Stimulated activated CD4-positive, alpha-beta T cell treated with anti-CD3 and anti-CD28 coated beads, Interleukin-4, amount 100 ng/mL, for 1 hour (primary cell): ENCODE measurements at places on chromosomes 13 and 19.

DNA sequence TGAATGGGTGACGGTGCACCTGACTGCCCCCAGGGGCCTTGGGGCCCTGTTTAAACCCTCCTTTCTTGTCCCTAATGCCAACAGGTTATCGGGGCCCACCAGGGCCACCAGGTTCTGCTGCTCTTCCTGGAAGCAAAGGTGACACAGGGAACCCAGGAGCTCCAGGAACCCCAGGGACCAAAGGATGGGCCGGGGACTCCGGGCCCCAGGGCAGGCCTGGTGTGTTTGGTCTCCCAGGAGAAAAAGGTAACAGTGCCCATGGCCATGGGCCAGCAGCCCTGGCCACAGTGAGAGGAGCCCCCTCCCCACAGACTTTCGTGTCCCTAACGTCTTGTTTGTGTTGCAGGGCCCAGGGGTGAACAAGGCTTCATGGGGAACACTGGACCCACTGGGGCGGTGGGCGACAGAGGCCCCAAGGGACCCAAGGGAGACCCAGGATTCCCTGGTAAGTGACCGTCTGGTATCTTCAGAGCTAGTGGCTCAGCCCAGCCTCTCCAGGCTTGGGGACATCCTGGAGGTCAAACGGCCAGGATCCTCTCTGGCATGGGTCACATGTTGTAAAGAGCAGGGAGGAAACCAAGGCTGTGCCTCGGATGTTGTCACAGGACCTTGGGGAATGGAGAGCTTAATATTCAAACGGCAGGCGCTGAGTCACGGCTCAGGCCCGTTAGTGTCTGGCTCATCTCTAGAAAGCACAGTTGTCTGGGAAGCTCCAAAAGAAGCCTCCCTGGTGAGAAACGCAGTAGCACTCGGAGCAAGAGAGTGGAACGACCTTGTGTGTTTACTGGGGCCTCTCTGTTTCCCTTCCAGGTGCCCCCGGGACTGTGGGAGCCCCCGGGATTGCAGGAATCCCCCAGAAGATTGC is 58.3 kb downstream of the RAB20 start:
- DNase-seq: no peak

GRCh38 chr13:92259523-92259922 is 861.1 kb downstream of the GPC5 start:
- no peak for DNase-seq

DNA sequence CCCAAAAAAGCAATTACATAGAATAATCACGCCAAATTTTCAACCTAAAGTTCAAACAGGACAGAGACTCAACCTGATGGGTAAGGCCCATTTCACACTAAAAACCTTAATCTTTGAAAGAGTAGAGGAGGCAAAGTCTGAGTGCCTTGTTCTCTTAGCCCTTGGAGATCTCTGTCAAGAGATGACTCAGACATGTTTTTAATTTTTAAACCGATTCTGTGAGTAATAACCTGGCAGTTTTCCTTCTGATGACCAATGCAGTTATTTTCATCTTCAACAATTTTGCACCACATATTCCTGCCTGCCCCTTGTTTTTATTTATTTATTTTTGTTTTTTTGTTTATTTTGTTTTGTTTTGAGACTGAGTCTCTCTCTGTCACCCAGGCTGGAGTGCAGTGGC is 11.5 kb upstream of the TNFSF9 start:
- no peak for DNase-seq

DNA sequence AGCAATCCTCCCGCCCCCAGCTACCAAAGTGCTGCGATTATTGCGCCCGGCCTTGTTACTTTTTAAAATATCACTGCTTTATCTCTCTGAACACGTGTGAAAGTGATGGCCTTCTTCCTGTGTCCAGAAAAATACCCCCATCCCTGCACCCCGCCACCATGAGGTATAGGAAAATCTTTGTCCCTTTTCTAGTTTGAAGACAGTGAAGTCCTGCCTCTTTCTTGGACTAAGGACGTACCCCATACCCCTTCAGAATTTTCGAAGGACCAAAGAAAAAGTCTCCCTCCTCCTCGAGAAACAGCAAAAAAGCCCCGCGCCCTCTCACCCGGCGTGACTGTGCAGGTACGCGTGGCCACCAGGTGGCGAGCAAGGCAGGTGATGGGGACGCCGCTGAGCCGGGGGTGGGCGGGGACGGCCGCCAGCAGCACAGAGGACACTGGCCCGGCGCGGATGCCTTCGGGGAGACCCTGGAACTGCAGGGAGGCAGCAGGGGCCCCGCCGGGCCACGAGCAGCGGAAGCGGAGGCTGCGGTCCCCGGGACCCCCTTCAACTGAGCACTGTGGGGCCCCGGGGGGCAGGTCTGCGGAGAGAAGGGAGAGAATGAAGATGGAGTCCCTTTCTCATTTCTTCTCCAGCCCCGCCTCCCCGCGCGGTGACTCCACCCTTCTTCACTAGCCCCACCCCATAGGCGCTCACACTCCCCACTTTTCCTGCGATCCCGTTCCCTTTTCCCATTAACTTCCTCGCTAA is 3.2 kb downstream of the VSIG10L start:
- peak; percentile 90 for DNase-seq

DNA sequence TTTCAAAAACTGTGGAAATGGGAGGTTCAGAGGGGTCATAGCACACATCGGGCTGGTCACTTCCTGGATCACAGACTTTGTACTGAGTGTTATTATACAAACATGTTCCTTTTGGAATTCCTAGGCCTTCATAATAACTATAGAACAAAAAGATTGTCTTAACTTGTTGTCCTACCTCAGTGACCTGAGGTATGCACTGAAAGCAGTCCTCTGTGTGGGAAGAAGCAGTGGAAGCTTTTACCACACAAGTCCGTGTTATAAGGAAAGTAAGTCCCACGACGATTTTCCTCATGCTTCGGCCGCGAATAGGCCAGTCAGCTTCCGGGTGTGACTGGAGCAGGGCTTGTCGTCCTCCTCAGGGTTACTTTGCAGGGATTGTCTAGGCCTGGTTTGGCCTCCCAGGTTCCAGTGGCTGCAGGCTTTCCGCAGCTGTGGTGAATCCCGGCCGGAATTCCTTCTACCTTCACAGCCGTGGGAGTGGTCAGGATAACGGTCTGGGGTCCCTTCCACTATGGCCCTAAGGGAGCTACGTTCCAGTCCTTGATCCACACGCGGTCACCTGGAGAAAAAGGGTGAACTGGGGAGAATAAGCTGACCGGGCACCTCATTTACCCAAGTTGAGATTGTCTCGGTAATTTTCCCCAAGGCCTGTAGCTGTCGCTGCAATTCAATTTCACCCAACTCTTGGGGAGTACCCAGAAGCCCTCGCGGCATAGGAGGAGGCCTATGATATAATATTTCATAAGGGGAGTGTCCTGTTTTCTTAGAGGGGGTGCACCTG is 16.0 kb downstream of the NAPSA start:
- DNase-seq: no peak

GRCh38 chr13:45826731-45827130 is 24.8 kb downstream of the SIAH3 start:
- DNase-seq: no peak

DNA sequence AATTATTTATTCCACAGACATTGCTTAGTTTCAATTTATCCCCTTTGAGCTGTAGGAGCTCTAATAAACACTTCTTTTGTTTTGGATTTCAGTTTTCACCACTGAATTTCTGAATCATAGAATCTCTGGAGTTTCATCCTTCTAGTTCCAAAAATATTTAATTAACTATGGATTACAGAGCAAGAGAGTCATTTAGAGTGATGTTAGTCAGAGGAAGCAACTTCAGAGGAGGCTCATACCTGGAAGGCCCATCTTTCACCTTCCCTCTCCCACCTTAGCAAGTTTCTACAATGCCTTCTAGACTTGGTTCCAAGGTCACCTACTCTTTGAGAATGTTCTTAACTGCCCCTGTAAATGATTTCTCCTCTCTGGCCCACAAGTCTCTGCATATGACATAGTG is 353.2 kb downstream of the SPRY2 start:
- DNase-seq: no peak

DNA sequence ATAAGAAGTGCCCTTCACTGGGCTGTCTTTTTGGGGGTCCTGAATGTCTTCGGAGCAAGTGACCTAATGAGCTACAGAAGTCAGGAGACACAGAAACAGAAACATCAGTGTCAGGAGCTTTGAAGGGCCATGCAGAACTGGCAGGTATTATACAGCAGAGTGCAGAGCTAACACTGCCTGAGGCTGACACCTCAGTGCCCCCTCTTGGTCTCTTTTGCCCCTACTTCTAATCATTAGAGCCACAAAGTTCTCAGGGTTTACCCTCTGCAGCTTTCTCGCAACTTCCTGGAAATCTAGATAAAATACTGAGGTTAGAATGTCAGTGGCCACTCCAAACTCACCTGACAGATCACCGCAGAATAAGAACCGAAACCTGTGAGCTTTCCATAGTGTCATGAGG is 172.7 kb downstream of the B3GLCT start:
- no peak for DNase-seq

- DNase-seq: no peak
Measured at GRCh38 chr13:80921541-80921940, 580.6 kb upstream of the SPRY2 start.

DNA sequence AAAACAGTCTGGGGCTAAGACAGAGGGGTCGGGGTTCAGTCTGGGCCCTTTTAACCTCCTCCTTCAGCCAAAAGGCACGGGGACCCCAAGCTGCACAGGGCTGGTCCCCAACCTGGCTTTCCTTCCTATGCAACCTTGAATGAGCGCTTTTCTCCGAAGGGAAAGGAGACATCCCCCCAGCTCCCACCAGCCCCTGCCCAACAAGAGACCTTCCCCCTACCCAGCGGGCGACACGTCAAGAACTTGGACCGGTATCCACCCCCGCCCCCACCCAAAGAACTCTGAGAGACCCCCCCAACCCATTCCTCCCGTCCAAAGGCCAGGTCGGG is 35.0 kb upstream of the NANOS3 start:
- DNase-seq: no peak

GRCh38 chr13:25247360-25247759 is 39.9 kb downstream of the MTMR6 start:
- no peak for DNase-seq

- no peak for DNase-seq
Measured at GRCh38 chr19:20320191-20320590, 153.2 kb downstream of the ZNF486 start.

DNA sequence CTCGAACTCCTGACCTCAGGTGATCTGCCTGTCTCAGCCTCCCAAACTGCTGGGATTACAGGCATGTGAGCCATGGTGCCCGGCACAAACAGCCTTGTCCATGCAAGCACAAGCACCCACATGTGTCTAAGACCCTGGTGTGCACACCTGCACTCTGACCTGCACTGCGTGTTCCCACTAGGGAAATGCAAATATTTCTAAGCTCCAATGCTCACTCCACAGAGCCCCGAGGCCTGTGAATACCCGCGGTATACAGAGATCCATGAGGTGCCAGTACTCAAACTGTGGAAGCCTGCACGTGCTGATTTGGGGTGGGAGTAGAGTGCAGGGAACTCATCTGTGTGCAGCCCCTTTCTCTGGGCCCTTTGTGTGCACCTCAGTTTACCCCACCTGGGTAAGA is 14.7 kb downstream of the GADD45B start:
- no peak for DNase-seq

- DNase-seq: no peak
Measured at GRCh38 chr19:8416796-8417195, 3.7 kb downstream of the MARCHF2 start.

DNA sequence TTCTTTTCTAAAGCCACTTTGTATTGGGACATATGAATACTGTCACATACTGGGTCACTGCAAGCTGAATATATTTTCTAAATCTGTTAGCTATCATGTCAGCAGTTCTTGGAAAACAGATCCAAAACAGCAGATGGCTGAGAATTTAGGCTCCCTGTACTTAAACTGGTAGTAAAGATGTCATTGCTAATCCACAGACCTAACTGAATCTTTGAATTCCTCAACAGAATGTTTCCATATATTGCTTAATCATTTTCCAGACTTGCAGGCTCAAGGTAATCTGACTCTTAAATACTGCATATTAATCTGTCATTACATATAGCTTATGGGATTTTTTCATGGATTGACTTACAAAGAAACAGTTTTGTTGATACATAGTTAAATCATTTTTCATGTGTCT is 639.0 kb upstream of the KLHL1 start:
- no peak for DNase-seq
